ENCODE measurements at places on chromosomes 1 and 21.

- DNase-seq: no peak
- H3K36me3 ChIP-seq: no peaks in the 10 kb centered on the region
- H3K27me3 ChIP-seq: no peaks in the 10 kb centered on the region
- peaks cover 25% of the 10 kb centered on the region for H3K4me1 ChIP-seq
- H3K27ac ChIP-seq: peak overlapping the region; percentile 99
Measured at GRCh38 chr1:15833069-15833679, 14.3 kb upstream of the SPEN start.

- H3K4me3 ChIP-seq: peak overlapping the region; percentile 61
- H3K36me3 ChIP-seq: no peaks in the 10 kb centered on the region
- DNase-seq: no peak
- H3K4me1 ChIP-seq: peaks cover 23% of the 10 kb centered on the region
- H3K27me3 ChIP-seq: no peaks in the 10 kb centered on the region
- H3K27ac ChIP-seq: no peak overlapping the region
Measured at GRCh38 chr1:158998781-158999161, 10.9 kb upstream of the IFI16 start.

DNA sequence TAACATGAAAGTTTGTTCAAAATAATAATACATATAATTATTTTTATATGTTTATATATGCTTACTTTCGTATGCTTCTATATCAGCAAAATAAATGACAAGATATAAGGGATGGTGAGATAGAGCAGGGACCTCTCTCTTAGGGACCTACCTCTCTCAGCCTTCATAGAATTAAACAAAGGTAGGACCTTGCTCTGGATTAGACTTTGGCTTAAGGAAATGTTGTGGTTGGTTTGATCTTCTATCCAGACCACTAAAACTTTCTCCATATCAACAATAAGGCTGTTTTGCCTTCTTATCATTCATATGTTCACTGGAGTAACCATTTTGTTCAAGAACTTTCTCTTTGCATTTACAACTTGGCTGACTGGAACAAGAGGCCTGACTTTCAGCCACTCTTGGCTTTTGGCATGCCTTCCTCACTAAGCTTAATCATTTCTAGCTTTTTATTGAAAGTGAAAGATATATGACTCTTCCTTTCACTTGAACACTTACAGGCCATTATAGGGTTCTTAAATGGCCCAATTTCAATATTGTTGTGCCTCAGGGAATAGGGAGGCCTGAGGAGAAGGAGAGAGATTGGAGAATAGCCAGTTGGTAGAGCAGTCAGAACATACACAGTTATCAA, 14.4 kb downstream of the FRRS1 start:
- H3K27ac ChIP-seq: no peak overlapping the region
- H3K27me3 ChIP-seq: no peaks in the 10 kb centered on the region
- no peaks in the 10 kb centered on the region for H3K36me3 ChIP-seq

- no peaks in the 10 kb centered on the region for H3K27me3 ChIP-seq
- H3K4me1 ChIP-seq: peaks cover 8% of the 10 kb centered on the region
- DNase-seq: peak; percentile 90
- peak overlapping the region; percentile 86 for H3K4me3 ChIP-seq
- H3K27ac ChIP-seq: no peak overlapping the region
Measured at GRCh38 chr1:121519042-121519755, 334.4 kb downstream of the SRGAP2C start.

GRCh38 chr1:156421062-156421938, 52.3 kb downstream of the RHBG start:
- H3K27me3 ChIP-seq: peaks cover 93% of the 10 kb centered on the region
- no peaks in the 10 kb centered on the region for H3K36me3 ChIP-seq
- peak overlapping the region; percentile 49 for H3K4me3 ChIP-seq
- peaks cover 16% of the 10 kb centered on the region for H3K4me1 ChIP-seq

- H3K27me3 ChIP-seq: no peaks in the 10 kb centered on the region
- H3K4me1 ChIP-seq: peaks cover 3% of the 10 kb centered on the region
- no peak for DNase-seq
- peaks cover 16% of the 10 kb centered on the region for H3K36me3 ChIP-seq
Measured at GRCh38 chr21:33296156-33296555, 28.6 kb upstream of the IFNAR1 start.

GRCh38 chr21:25959799-25960198, 210.8 kb downstream of the APP start:
- no peak overlapping the region for H3K4me3 ChIP-seq
- DNase-seq: no peak
- H3K36me3 ChIP-seq: peaks cover 15% of the 10 kb centered on the region
- no peaks in the 10 kb centered on the region for H3K27me3 ChIP-seq
- no peak overlapping the region for H3K27ac ChIP-seq
